ENCODE measurements at places on chromosomes 13 and 19.
A peak's percentile ranks its signal among the peaks of the same experiment; 100 is the strongest.

DNA sequence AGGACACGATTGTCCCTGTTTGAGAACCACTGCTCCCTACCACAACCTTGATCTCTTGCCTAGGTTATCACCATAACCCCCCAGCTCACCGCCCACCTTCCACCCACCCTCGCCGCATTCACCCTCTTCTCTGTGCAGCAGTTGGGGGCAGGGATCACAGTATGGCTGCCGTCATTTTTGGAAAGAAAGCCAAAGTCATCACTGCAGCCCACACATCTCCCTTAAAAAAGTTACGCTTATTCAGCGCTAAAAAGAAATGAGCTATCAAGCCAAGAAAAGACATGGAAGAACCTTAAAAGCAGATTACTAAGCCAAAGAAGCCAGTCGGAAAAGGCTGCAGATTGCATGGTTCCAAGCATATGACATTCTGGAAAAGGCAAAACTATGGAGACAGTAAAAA is 10.5 kb upstream of the PPP6R1 start:
- no peak for DNase-seq

- DNase-seq: no peak
Observed at GRCh38 chr19:47631681-47632446, 22.9 kb downstream of the BICRA start.

DNA sequence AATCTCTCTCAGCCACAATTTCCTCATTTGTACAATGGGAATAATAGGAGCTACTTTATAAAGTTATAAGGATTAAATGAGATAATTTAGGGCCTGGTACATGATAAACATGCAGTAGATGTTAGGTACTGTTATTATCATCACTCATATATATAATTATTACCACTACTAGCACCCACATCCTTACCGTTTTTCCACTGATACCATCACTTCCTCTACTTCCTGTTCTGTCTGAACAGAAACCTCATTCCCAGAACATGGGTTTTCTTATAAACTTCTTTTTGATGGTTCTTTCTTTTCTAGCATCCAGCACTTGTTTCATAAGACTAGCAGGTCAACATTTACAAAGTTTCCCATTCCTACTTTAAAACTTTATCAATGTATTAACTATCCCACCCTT is 6.3 kb downstream of the CDADC1 start:
- no peak for DNase-seq

DNA sequence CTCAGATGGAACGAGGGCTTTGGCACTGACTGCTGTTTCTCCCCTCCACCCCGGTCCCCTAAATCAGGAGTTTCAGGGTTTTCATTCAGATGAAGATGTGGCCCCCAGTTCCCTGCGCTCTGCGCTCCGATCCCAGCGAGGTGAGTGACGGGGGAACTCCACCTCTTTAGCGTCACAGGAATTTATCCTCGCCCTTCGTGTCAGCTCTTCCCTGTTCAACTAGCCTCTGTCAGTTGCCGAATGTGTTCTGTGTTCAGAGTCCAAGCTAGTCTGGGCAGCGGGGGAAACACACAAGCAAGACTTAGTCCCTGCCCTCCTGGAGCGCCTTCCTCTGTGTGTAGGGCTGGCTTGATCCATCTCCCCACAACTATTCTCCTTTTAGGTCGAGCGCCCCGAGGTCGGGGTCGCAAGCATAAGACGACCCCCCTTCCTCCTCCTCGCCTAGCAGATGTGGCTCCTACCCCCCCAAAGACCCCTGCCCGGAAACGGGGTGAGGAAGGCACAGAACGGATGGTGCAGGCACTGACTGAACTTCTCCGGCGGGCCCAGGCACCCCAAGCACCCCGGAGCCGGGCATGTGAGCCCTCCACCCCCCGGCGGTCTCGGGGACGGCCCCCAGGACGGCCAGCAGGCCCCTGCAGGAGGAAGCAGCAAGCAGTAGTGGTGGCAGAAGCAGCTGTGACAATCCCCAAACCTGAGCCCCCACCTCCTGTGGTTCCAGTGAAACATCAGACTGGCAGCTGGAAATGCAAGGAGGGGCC is 1.8 kb downstream of the KMT2B start:
- peak; percentile 57 for DNase-seq

GRCh38 chr13:114095486-114095885 is 36.9 kb downstream of the RASA3 start:
- DNase-seq: no peak

DNA sequence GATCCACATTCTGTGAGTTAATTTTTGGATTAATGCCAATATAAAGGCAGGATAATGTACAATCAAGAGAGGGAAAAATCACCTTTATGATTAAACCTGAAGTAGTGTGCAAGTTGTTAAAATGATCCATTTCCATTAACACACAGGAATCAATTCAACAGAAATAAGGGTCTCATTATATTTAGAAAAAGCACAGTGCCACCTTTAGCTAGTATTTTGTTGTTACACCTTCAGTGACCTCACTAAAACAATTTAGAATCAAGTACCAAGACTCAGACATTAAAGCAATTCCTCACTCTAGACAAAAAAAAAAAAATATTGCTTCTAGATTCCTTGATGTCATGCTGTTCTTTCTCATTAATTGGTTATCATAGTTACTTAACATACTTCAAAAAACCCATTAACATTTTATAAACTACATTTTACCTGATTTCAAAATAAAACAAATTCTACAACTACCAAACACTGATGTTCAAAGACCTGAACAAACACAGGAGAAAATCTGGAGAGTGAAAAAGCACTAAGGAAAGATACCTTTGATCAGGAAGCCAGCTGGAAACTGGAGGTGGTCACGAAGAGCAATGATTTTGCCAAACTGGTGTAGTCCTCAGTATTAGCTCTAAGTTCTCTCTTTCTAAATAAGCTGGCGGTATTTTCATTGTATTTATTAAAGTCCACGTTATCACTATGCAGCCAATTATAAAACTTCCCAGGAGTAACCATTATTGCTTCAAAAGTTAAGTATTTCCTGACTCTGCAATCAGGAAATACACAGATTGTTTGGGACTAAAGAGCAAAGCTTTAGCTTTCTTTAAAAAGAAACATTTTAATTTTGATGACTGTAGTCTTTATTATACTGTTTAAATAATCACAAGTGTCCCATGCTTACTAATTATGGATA is 115.3 kb downstream of the TBC1D4 start:
- no peak for DNase-seq
